Stimulated activated naive CD8-positive, alpha-beta T cell treated with anti-CD3 and anti-CD28 coated beads, Interleukin-15, amount 100 ng/mL, for 72 hours (primary cell): ENCODE measurements at places on chromosomes 11 and 22.
A peak's percentile ranks its signal among the peaks of the same experiment; 100 is the strongest.

GRCh38 chr11:33804471-33804870 lies 30.2 kb upstream of the FBXO3 start:
- DNase-seq = no peak

GRCh38 chr11:43983221-43983810 lies 40.9 kb downstream of the C11orf96 start:
- no peak for DNase-seq

- DNase-seq = no peak
Observed at GRCh38 chr11:72552399-72552910, 118.1 kb upstream of the CLPB start.

DNA sequence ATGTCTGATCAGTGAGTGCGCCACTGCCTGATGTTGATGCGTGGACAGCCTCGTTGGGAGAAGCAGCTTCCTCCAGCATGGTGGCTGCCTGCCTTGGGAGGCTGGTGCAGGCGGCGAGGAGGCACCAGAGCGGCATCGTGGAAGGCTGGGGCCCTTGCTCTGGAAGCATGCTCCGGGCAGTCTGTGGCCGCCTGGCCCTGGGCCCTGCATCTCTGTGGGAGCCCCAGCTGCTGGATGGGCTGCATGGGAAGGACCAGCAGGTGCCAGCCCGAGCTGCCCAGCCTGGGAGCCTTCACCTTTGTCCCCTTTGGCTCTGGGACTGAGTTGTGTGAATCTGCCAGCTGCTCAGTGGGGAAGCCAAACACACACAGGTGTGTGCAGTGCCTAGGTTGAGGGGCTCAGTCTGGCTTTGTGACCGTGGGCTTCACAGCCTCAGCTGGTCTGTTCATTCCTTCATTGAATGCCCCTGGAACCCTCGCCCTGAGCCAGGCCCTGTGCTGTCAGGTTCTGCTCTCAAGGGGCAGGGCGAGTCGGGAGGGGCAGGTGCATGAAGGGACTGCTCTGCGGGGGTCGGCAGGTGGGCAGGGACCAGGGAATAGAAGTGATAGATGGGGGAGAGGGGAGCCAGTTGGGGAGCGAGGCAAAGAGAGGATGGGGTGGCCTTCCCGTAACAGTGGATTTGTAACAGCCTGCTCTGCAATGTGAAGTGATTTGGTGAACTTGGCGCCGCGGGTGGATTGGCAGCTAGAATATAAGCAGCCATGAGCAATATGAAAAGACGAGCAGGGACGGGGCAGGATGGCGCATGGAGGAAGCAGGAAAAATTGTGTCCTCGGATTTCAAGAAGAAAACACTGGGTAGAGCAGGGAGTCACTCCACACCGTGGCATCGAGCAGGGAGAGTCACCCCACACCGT lies 354.2 kb downstream of the TBC1D22A start:
- no peak for DNase-seq

DNA sequence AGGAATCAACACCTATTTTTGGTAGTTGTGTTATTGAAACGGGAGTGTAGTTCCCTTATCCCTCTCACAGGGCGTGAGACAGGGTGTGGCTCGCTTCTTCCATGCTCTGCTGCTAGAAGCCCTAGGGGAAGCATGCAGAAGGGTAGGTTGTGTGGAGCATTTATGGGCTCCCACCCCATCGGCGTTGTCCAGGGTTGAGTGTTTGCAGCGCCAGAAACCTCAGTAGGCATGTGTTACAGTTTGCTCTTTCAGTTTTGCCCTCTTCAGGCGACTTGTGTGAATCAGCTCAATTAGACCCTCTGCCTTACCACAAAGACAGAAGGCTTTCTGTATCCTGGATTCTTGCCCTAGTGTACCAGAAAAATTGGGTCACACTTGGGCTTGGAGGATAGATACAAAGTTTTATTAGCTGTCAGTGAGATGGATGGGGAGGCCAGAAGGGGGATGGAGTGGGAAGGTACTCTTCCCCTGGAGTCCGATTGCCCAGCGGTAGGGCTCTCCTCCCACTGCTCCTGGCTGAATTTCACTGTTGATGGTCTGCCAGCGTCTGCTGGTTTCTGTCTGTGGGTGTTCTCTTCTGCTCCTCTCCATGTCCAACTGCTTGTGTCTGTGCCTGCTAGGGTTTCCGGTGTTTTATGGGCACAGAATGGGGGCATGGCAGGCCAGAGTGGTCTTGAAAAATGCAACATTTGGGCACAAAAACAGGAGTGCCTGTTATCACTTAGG lies 358.3 kb upstream of the CTSC start:
- DNase-seq = no peak

DNA sequence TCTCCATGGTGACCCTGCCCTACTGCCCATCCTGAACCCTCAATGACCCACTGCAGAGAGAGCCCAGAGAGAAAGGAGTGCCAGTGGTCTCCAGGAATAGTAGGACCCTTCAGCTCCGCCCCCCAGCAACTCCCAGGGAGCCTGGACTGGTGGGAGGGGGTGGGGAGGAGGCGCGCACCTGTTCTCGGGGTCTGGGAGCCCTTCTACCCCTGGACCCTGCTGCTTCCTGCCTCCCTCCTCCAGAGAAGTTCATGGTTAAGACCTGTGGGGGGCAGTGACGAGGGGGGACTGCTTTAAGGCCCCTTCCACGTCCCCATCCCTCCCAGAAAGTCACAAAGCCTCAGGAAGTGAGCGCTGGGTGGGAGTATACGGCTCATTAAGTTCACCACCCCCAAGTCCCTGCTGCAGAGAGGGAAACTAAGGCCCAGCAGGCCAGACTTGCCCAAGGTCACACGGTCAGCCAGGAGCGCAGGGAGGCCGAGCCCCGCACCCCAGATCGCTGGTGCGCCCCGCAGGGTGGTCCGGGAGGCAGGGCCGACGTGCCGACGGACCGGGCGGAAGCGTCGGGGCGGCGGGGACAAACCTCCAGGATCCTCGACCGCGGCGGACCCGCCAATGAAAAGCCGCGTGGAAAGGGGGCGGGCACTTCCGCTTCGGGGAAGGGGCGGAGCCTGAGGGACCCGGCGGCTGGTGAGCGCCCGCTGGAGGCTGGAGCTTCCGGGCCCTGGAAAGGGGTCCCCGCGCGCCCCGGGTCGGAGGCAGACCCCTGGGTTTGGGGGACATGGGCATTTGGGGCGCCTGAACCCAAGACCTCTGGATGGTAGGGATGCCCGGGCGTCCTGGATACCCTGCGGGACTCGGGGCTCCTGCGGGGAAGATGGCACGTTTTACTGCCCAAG lies at the start of the genes NUDT22 and TRPT1:
Gene NUDT22, plus strand, starts transcription at position 667 of the 899 bp plus-strand sequence. CDS start 379 bp downstream, outside the sequence.
Gene TRPT1, minus strand, starts transcription at position 579 of the 899 bp plus-strand sequence. Its CDS starts 326 bp downstream, at position 253.
- peak; percentile 89 for DNase-seq

- DNase-seq = no peak
Observed at GRCh38 chr22:19877626-19878339, 23.1 kb upstream of the GNB1L start.

DNA sequence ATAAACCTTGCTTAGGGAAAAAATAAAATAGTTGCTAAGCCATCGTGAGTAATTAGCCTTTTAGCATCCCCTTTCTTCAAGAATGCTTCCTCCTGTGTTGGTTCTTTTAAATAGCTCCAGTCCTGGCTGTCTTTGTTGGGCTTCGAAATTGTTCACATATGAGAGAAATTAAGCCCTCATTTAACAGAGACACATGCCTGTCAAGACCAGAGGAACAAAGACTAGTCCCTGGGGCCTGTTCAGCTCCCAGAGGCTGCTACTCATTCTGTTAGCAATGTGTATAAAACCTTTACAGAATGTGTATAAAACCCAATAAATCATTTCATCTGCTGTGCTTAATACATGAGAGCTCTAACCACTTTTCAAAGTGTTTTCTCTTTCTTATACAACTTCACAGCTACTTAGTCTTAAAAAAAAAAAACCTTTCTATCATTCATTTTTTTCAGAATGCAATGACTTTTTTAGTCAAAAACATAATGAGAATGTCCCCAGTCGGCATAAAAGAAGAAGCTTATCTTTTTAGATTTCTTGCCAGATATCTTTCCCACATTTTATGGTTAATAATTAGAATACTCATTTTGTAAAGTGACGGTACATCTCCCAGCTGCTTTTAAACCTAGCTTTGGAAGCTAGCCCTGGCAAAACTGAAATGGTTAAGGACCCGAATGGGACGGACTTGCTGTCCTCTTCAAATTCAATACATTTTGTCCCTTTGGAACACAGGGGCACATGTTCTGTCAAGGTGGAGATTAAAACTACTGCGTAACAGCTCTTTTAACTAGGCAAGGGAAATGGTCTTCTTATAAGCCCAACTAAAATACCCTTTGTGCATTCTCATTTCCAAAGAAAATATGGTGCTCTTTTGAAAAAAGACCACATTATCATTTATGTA lies 186.1 kb downstream of the SOX6 start:
- DNase-seq = no peak

GRCh38 chr11:49208006-49208721 lies at the start of gene FOLH1:
Gene FOLH1 (minus strand): TSS chr11:49208602. CDS start chr11:49208409, 193 bp downstream.
- DNase-seq = no peak

- DNase-seq = peak; percentile 82
Observed at GRCh38 chr11:111539426-111540113, 950 bp upstream of the LAYN start.

DNA sequence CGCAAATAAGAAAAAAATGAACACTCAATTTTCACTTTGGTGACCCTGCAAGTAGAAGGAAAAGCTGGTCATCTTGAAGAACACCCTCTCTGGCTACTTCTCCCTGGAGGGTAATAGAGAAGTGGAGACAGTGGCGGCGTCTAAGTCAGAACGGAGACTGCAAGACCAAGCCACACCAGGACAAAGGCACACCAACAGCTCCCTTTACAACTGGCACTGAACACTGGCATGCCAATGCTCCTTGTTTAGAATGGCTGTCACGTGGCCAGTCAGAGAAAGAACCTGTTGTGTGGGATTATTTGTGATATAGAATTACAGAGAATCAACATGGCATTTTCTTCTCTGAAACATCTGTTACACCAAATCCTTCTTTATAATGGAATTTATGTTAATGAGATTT lies 61.3 kb upstream of the YPEL1 start:
- no peak for DNase-seq

GRCh38 chr11:73480677-73481076 lies 104.5 kb downstream of the RELT start:
- no peak for DNase-seq

DNA sequence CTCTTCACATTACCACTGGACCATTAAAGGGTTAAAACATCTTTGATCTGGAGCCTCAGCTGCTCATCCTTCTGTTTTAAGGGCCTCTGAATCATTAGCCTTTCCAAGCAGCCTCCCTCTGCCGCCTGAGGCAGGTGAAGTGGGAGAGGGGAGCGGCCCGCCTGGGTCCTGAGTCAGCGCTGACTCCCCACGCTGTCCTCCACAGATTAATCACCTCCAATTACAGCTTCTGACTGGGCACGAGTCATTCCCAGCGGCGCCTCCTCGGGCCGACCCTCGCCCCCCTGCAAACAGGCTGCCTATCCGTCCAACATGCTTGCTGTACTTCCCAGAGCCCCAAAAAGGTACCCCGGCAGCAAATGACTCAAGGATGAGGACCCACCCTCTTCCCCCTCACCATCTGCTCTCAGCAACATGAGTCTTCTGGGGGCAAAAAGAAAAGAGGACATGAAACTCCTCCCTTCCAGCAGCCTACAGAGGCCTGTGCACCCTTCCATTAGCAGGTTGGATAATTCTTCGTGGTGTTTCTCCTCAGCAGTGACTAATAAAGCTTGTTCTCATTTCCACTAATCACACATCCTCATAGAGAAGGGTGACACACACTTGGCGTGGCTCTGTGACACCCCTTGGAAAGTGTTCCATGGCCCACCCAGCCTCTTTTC lies 44.3 kb upstream of the JAM3 start:
- no peak for DNase-seq

GRCh38 chr11:57071829-57072228 lies 83.1 kb downstream of the OR5AK2 start:
- no peak for DNase-seq

DNA sequence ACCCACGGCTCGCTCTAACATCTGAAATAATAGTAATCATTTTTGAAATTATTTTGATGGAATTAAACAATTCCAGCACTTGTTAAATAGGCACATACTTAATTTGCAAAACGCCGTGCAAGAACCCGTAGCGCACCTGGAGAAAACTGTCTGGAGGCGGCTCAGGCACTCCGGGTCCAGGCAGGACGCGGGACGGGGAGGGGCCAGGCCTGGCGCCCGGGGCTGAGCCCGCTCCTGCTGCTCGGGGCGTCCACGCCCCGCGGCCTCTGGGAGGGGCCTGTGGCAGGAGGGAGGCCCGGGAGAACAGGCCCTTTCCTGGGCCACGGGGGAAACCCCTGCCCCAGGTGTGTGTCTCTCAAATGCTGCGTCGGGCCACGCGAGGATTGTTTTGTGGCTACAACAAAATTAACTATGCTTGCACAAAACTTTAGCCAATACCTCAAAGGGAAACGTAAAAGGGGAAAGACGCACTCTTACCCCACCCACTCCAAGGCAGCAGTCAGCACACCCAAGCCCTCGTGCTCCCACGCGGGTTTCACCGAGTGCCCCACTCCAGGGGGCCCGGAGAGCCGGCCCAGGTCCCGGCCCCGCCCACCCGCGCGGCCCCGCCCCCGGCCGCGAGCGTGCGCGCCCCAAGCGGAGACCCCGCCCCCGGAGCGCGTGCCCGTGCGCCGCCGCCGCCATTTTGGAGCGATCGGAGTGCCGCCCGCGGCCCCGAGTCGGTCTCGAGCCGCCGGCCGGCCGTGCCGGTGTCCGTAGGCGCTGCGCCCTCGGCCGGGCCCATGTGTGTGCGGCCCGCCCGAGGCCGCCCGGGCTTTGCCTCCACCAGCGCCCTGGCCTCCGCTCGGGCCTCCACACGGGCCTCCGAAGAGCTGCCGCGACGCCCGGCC lies at the start of gene PPP6R2:
Gene PPP6R2, plus strand, starts transcription at position 677 of the 890 bp plus-strand sequence. CDS start 50,582 bp downstream, outside the sequence.
- DNase-seq = peak; percentile 84

- no peak for DNase-seq
Observed at GRCh38 chr22:30297276-30297990, 8.1 kb upstream of the CASTOR1 start.

DNA sequence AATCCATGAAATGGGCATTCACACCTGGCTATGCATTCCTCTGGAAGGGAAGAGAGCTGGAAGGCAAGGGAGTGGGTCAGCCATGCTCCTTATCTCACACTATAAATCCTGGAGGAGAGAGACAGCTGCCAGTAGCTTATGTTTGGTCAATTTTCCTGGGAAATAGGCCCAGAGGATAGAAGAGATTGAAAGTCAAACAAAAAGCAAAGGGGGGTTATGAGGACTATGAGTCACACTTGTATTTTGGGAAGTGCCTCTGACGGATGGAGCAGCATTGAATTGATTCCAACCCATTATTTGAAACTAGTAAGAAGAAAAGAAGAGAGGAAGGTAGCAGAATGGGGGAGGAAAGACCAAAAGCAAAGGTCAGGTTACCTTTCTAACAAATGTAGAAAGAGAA lies 25.0 kb downstream of the SNX19 start:
- DNase-seq = no peak
